ENCODE measurements at places on chromosomes 3 and 15.

DNA sequence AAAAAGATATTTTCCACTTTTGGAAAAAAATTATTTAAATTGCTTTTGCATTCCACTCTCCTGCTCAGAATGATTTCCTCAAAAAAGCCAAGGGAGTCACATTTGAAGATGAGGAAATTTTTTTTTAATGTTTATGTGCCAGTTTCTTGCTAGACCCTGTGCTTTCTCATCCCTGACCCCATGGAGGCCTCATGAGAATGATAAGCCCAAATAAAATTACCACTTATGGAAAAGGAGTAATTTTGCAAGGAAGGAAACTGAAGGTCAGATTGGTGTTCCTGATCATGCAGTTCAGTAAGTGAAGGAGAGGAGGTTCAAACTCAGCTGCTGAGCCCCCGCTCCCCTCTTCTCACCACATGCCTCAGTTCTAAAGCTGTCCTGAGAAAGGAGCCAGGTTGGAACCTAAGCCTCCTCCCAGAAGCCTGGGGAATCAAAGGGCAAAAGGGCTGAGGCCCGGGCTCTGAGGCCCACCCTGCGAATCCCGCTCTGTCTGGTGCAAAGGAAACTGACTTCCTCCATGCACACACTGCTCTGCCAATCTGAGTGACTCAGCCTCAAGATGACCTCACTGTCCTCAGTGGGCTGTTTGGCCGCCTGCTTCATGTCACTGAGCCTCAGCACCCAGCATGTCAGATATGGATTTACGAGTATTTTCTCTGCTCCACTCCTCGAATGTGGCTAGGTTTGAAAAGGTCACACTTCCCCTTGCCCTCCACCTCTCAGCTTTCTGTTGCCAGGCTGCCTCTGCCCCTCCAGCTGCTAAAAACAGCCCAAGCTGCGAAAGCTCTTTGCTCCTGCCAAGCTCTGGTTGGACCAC, 56.9 kb upstream of the FLNB start:
- H3K4me3 ChIP-seq, result no peak overlapping the region
- H3K4me1 ChIP-seq, result no peaks in the 10 kb centered on the region

DNA sequence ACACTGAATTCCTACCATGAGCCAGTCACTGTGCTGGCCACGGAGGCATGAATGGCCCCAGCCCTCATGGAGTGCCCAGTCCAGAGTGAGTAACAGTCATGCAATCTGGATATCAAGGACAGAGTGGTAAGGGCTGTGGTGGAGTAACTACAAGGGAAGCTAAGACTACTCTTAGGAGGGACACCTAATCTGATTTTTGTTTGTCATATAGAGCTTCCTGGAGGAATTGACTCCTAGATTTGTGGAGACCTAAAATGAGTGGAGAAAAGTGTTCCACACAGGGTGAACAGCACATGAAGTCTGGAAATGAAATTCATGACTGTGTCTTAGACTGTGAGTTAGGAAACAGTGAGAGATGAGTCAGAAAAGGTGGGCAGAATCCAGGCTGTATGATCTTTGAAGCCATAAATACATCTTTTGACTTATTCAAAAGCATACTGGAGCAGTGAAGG, 219.9 kb downstream of the NFKBIZ start:
- H3K27ac ChIP-seq, result no peak overlapping the region
- no peaks in the 10 kb centered on the region for H3K27me3 ChIP-seq
- H3K4me1 ChIP-seq, result peaks cover under 1% of the 10 kb centered on the region
- H3K36me3 ChIP-seq, result no peaks in the 10 kb centered on the region
- DNase-seq, result no peak
- H3K4me3 ChIP-seq, result no peak overlapping the region

GRCh38 chr3:36679384-36680200, 84.8 kb downstream of the DCLK3 start:
- DNase-seq, result no peak
- no peak overlapping the region for H3K27ac ChIP-seq
- no peaks in the 10 kb centered on the region for H3K36me3 ChIP-seq
- H3K4me1 ChIP-seq, result no peaks in the 10 kb centered on the region
- no peaks in the 10 kb centered on the region for H3K27me3 ChIP-seq
- no peak overlapping the region for H3K4me3 ChIP-seq

- H3K4me1 ChIP-seq, result no peaks in the 10 kb centered on the region
- no peak overlapping the region for H3K4me3 ChIP-seq
- no peak for DNase-seq
- H3K27me3 ChIP-seq, result no peaks in the 10 kb centered on the region
- no peak overlapping the region for H3K27ac ChIP-seq
Observed at GRCh38 chr3:5729852-5730251, 542.3 kb downstream of the EDEM1 start.

GRCh38 chr3:119810018-119810435, 28.1 kb downstream of the NR1I2 start:
- peak; percentile 51 for DNase-seq
- H3K36me3 ChIP-seq, result no peaks in the 10 kb centered on the region
- peak overlapping the region; percentile 33 for H3K27ac ChIP-seq
- H3K4me1 ChIP-seq, result peaks cover 8% of the 10 kb centered on the region

GRCh38 chr15:85606738-85607137, 188.0 kb downstream of the KLHL25 start:
- peaks cover 5% of the 10 kb centered on the region for H3K36me3 ChIP-seq
- no peak for DNase-seq
- H3K27me3 ChIP-seq, result no peaks in the 10 kb centered on the region
- H3K4me1 ChIP-seq, result peaks cover 11% of the 10 kb centered on the region
- no peak overlapping the region for H3K27ac ChIP-seq

DNA sequence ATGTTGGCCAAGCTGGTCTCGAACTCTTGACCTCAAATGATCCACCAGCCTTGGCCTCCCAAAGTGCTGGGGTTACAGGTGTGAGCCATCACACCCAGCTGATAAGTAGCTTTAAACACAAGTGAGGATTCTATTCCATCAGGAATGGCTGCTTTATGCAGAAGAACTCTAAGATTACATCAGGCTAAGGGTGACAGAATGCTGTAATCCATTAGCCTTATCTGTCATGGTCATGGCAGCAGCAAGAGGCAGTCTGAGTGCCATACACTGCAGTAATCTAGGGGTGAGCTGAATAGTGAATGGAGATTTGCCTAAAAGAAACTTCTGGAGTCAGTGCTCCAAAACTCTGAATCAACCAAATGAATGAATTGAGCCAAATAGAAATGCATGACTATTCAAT, 39.6 kb downstream of the LIPC start:
- no peak overlapping the region for H3K27ac ChIP-seq
- no peak overlapping the region for H3K4me3 ChIP-seq
- DNase-seq, result no peak
- H3K36me3 ChIP-seq, result no peaks in the 10 kb centered on the region
- H3K27me3 ChIP-seq, result no peaks in the 10 kb centered on the region

DNA sequence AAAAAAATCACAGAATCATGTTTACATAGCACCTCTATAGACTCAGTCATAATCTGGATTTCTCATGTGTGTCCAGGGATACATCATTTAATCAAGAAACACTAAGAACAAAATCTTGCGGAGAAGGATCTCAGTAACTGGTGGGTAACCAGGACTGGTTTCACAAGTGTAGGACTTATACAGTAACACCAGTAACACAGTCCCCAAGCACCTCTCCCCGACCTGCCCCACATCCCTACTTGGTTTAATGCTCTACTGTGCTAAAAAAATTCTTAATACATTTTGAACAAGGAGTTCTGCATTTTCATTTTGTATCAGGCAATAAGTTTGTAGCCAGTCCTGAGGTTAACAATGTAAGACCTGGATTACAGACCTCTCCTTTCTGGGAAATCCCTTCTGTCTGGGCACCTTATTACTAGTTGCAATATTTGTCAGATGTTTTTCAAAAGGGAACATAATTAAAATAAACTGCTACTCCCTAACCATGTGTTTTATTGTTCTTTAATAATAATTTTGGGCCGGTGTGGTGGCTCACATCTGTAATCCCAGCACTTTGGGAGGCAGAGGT, 57.6 kb upstream of the BBX start:
- H3K4me3 ChIP-seq, result no peak overlapping the region
- H3K27me3 ChIP-seq, result no peaks in the 10 kb centered on the region
- H3K36me3 ChIP-seq, result no peaks in the 10 kb centered on the region
- H3K27ac ChIP-seq, result no peak overlapping the region
- DNase-seq, result no peak

DNA sequence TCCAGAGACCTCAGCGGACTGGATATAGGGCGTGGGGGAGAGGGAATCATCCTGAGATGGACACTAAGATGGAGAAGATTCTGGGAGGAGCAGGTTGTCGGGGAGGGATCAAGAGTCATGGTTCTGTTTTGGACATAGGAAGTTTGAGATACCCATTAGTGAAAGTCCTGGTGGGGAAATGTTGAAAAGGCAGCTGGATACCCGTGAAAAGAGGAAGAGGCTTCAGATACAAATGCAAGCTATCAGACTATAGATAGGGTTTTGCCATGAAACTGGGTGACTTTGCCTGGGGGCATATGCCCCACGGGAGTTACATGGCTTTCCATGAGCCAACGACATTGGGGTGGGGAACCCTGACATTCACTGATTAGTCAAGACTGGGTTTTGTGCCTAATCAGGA, 1.1 kb upstream of the GPR62 start:
- no peaks in the 10 kb centered on the region for H3K4me1 ChIP-seq
- H3K36me3 ChIP-seq, result no peaks in the 10 kb centered on the region
- DNase-seq, result no peak

GRCh38 chr3:34411596-34411995, 613.2 kb downstream of the PDCD6IP start:
- no peak for DNase-seq
- no peaks in the 10 kb centered on the region for H3K4me1 ChIP-seq
- H3K27me3 ChIP-seq, result no peaks in the 10 kb centered on the region
- no peaks in the 10 kb centered on the region for H3K36me3 ChIP-seq

GRCh38 chr3:32105291-32106131, 909 bp upstream of the GPD1L start:
- H3K4me1 ChIP-seq, result peaks cover 11% of the 10 kb centered on the region
- H3K36me3 ChIP-seq, result no peaks in the 10 kb centered on the region
- DNase-seq, result no peak
- H3K27ac ChIP-seq, result peak overlapping the region; percentile 68
- peak overlapping the region; percentile 77 for H3K4me3 ChIP-seq
- no peaks in the 10 kb centered on the region for H3K27me3 ChIP-seq

GRCh38 chr3:23834082-23834870, 28.5 kb downstream of the UBE2E1 start:
- H3K27me3 ChIP-seq, result no peaks in the 10 kb centered on the region
- H3K4me3 ChIP-seq, result no peak overlapping the region
- no peaks in the 10 kb centered on the region for H3K36me3 ChIP-seq
- H3K4me1 ChIP-seq, result peaks cover 4% of the 10 kb centered on the region
- DNase-seq, result no peak

GRCh38 chr15:68679961-68680371, 101.2 kb downstream of the CORO2B start:
- DNase-seq, result no peak
- no peak overlapping the region for H3K27ac ChIP-seq
- H3K27me3 ChIP-seq, result no peaks in the 10 kb centered on the region
- no peak overlapping the region for H3K4me3 ChIP-seq
- no peaks in the 10 kb centered on the region for H3K4me1 ChIP-seq

GRCh38 chr3:128875556-128876120, 3.8 kb upstream of the ACAD9 start:
- H3K27ac ChIP-seq, result no peak overlapping the region
- H3K36me3 ChIP-seq, result no peaks in the 10 kb centered on the region
- H3K27me3 ChIP-seq, result no peaks in the 10 kb centered on the region
- H3K4me1 ChIP-seq, result peaks cover 16% of the 10 kb centered on the region

GRCh38 chr3:81416812-81417211, 344.6 kb downstream of the GBE1 start:
- no peak for DNase-seq
- no peaks in the 10 kb centered on the region for H3K27me3 ChIP-seq
- no peaks in the 10 kb centered on the region for H3K4me1 ChIP-seq
- H3K27ac ChIP-seq, result no peak overlapping the region
- H3K36me3 ChIP-seq, result no peaks in the 10 kb centered on the region
- H3K4me3 ChIP-seq, result no peak overlapping the region

Data from naive thymus-derived CD4-positive, alpha-beta T cell (primary cell).